ENCODE measurements at places on chromosomes 12 and 14.
A peak's percentile ranks its signal among the peaks of the same experiment; 100 is the strongest.

- DNase-seq, result no peak
Observed at GRCh38 chr12:55653031-55653430, 16.3 kb downstream of the OR10P1 start.

DNA sequence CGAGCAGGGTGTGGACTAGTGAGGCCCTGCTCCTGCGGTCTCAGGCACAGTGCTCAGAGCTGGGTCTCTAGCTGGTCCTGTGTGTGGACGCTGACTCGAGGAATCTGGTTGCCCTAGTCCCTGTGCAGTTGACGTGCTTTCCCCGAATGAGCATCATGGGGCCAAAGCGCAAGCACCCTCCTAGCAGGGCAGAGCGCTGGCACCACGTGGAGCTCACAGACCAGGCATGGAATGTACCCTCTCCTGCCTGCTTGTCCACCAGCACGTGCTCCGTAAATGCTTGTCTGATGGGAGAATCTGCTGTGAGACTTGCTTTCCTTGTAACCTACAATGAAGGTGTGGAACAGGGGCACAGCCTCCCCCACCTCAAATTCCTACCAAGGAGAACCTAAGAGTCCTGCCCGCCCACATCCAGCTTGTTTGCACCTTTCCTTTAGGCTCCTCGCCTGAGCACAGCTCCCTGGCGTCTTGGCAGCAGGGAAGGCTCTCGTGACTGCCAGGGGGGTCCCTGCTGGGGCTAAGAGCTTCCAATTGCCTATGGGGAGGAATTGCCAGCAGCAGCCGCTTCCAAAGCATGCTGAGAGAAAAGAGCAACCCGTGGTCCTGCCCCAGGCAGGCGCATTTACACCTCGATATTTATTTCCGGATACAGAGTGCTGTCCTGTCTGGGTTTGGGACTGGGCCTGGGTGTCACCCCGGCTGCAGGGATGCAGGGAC is 125.0 kb downstream of the PIWIL1 start:
- no peak for DNase-seq

- DNase-seq, result no peak
Observed at GRCh38 chr14:66139432-66139831, 346.7 kb upstream of the CCDC196 start.

GRCh38 chr12:49917788-49918173 is 14.1 kb upstream of the FAIM2 start:
- DNase-seq, result no peak

DNA sequence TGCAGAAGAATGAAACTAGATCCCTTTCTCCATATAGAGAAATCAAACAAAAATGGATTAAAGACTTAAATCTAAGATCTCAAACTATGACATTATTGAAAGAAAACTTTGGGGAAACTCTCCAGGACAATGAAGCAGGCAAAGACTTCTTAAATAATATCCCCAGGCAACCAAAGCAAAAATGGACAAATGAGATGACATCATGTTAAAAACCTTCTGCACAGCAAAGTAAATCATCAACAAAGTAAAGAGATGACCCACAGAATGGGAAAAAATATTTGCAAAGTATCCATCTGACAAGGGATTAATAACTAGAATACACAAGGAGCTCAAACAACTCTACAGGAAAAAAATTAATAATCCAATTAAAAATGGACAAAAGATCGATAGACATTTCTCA is 101.0 kb downstream of the RALGAPA1 start:
- no peak for DNase-seq

DNA sequence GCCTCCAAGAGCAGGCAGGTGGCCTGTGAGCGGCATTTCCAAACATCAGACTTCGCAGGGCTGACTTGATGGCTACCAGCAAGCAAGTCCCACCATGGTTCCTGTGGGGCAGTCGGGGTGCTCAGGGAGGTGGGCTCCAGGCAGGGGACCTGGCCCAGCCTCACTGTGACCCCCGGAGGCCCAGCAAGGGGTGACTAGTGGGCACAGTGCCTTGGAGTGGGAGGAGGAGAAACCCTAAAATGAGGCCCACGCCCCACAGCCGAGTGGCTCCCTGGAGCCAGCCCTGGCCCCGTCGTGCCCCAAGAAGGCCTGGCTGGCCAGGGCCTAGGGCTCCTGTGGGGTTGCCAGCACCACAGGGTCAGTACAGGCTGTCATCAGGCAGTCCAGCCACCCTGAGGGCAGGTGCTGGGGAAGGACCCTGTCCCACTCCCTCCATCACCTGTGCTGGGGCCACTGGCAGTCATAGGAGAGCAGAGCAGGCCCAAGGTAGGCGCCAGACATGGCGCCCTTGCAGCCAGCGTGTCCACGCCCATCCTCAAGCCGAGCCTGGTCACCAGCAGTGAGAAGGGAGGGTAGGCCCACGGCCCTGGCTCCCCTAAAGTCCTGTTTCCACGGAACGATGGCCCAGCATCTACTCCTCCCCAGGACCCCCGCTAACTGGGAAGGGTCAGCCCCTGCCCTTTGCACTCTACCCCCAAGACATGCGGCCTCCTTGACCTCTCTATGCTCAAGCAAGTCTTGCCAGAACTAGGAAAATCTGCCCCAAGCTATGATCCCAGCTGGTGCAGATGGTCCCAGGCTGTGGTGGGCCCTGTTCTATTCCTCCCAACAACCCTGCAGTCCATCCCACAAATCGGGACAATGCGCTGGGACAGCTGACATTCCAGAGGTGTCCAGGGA is 144.2 kb upstream of the C14orf180 start:
- no peak for DNase-seq

DNA sequence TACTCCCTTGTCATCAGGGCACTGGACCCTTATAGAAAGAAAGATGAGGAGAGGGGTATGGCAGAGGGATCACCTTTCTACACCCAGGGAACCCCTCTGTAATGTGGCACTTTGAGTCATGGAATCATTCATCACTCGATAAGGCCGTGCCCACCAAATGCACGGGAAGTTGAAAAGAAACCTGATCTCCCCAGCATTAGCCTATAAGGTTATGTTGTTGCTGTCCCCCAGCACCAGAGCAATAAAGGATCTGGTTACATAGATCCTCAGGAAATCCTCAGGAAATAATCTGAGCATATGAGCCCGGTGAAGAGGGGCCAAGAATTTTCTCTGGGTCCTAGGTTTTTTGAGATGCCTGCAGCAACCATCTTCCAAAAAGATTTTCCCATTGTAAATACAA is 148.8 kb upstream of the CRY1 start:
- DNase-seq, result no peak

- DNase-seq, result no peak
Observed at GRCh38 chr14:21537090-21537424, 10.9 kb upstream of the SALL2 start.

DNA sequence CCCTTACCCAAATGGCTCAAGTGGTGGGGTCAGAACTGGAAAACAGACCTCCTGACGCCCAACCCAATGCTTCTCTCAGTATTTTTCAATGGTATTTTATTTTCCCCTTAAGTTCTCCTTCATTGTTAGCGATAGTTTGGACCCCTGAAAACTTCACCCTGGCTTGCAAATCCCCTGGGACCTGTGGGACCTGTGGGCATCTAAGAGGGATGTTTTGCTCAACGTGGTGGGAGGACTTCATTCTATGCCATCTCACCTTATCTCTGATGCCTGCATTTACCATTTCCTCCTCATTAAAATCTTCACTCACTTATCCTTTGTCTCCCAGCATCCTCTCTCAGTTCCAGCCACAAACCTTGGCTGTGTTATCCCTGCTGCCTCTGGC is 59.4 kb upstream of the GZMB start:
- DNase-seq, result no peak

GRCh38 chr14:93110856-93111419 is 4.8 kb downstream of the ITPK1 start:
- no peak for DNase-seq

DNA sequence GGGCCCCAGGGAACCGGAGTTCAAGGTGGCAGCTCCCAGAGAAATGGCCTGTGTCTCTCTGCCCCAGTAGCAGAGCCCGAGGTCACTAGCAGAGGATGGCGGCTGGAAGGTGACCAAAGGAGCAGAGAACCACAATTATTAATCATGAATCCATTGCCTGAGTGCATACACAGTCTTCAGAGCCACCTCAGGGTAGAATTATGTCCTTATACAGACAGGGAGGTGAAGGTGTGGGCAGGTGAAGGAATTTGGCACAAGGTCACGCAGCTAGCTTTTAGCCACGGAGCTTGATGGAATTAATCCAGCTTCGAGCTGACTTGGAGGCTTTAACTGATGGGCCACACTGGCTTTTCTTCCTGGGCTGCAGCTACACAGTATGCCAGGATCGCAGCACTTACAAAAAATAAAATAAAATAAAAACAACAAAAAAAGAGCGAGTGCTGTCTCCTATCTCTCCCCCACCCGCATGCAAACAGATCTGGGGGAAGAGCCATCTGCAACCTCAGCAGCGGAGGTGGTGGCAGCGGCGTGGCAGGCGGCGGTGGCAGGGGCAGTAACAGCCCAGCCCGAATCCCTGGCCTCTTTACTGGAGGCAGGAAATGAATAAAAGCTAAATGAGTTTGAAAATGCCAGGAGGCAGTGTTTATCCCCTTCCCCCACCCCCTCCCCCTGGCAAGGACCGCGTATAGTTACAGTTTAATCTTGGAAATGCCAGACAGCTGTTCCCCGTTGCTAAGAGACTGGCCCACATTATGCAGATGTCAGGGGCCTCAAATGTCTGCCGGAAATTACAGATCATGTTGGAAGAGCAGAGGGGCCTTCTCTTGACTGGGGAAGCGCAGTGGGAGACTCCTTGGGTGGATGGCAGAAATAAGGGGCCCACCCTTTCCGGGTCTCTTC is 93.5 kb downstream of the LRRC74A start:
- DNase-seq, result peak; percentile 86

GRCh38 chr12:86917121-86917520 is 660.9 kb upstream of the MGAT4C start:
- no peak for DNase-seq

DNA sequence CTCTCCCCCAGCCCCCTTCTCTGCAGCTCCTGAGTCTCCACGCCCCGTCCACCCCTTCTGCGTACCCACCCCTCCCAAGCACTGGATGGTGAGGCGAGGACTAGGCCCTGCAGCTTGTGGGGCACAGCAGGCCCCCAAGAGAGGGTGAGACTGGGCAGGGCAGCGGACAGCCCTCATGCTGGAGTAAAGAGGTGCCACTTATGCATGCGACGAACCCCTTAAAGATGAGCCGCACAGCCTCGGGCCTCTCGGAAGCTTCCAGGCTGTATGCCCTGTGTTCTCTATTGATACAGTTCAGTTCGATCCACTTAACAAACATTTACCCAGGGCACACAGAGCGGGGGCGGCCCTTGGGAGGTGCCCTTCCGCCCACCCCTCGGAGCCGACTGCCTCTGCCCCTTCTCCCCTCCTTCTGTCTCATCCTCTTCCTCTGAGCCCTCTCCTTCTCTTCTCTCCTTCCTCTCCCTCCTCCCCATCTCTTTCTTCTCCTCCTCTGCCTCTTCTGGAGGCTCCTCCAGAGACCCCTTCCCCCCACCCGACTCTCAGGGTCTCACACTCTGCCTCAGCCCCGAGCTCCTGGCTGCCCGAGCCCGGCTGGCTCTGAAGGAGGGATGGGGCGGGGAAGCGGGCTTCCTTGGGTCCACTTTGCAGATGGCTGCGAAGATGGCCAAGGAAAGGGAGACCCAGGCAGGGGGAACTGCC is 32.7 kb upstream of the DLK1 start:
- DNase-seq, result no peak

DNA sequence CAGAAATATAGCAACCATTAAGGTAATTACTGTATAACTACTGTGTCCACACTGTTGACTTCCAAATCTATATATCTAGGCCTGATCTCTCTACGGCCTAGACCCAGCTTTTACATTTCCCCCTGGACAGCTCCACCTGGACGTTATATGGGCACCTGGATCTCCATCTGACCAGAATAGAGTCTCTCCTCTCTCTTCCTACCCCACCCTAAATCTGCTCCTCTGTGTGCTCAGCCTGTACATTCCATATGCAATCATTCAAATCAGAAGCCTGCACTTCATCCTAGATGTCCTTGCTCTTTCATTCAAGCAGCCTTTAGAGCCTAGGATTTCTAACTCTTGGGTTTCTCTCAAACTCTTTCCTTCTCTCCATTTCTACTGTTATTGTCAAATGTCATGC is 255.0 kb downstream of the PAX9 start:
- no peak for DNase-seq

DNA sequence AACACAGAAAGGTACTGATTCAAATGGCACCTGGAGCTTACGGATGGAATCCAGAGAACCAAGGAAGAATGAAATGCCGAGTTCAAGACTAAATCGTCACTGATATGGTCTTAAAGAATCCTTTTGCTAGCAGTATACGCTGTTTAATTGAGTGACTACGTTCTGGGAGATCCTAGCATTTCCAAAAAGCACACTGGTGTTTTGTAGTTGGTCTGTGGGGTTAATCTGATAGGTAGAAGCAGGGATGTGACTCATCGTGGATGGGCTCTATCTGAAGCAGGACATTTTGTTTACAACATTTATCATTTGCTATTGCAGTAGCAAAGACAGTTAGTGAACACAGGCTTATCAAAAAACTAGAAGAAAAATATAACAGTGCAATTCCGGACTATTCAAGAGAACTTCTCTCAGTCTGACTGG is 169.2 kb upstream of the HMGA2 start:
- DNase-seq, result no peak

- no peak for DNase-seq
Observed at GRCh38 chr14:74580275-74580672, 31.8 kb downstream of the LTBP2 start.

GRCh38 chr12:62848418-62848817 is 86.5 kb downstream of the PPM1H start:
- peak; percentile 98 for DNase-seq

DNA sequence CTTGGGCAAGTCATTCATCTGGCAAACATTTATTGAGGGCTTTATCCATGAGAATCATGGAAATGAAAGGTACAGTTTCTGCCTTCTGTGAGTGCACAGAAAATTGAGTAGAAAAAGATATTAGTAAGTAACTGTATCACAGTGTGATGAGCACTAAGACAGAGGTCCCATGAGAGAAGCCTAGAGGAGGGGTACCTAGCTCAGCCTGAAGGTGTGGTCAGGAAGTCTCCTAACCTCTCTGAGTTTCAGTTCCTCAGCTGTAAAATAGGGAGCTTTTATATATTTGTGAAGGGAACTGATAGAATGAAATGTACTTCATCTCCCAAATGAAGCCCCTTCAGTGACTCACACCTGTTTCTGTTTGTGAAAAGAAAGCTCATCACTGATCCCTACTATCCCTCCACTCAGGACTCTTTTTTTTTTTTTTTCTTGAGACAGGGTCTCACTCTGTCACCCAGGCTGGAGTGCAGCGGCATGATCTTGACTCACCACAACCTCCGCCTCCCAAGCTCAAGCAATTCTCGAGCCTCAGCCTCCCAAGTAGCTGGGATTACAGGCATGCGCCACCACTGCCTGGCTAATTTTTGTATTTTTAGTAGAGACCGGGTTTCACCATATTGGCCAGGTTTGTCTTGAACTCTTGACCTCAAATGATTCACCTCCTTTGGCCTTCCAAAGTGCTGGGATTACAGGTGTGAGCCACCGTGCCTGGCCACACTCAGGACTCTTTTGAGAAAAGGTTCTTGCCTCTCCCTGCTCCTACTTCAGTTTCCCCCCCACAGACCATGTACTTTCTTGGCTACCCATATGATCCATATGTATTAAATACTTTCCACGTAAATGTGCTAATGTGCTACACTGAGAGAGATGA is 93.7 kb upstream of the FUT8 start:
- DNase-seq, result no peak

GRCh38 chr12:11653215-11653753 is 3.8 kb downstream of the ETV6 start:
- DNase-seq, result no peak

Measured in RCC 7860 (cell line).